ENCODE measurements at places on chromosomes 4 and X.

DNA sequence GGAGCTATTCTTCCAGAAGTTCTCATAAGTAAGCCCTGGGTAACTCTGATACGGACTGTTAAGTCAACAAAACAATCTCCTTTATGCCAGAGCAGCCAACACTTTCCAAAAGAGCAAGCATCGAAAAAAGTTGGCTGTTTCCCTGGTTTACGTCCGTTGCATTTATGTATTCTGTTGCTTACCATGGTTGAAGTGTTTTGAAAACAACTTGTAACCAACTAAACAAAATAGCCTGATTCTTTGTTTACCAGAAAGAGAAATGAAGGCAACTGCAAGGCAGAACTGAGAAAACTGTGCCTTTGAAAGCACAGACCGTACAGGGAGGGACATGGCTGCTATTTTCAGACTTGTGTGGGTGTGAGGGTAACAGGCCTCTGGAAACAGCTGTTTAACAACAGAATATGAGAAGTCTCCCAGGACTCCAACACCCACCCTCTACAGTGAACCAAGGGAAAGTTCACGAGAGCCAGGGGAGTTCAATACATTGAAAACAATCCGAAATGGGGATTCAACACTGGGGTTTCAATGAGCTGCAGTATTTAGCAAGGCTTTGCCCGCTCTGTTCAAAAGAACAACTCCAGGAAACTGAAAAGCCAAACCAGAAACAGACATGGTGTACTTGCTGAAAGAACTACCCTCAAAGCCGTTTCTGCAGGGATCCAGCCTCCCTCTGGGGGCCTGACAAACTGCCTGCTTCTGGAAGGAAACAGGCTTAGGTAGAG, 95.8 kb upstream of the EGFL6 start:
- no peak for DNase-seq

DNA sequence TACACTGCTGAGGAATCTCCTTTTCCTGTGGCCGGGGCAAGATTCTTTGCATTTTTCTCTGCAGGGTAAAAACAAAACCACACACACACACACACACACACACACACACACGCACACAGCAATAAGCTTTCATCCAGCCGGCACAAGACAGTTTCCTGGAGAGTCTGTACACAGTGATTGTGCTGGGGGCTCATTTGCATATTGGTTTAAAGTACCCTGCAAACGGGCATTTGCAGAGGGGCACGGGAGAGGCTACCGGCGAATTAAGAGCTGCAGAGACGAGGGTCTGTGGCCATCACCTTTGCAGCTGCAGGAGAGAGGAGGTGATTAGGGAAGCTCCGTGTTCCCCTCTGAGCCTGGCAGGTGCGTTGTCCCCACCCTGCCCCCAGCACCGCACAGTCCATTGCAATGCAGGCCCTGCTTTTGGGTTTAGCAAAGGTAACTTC, 219.9 kb downstream of the SHOX start:
- no peak for DNase-seq

- DNase-seq: no peak
Measured at GRCh38 chr4:68310651-68311247, 39.1 kb downstream of the YTHDC1 start.

DNA sequence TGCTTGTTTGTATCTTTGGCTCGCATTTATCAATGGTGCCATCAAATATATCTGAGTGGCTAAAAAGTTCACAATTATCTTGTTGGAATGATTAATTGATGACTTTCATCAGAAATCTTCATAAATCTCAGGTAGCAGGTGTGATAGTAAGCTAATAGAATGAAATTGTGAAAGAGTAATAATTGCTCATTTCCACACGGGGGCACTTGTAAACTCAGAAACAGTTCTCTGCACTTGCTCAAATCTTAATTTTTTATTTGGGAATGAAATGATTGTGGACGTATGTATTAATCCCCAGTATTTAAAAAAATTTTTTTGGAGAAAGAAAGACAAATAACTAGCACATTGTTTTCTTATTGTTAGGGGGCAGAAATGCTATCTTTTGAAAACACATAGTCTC, 132.8 kb downstream of the DTHD1 start:
- DNase-seq: no peak

- DNase-seq: no peak
Measured at GRCh38 chr4:144338148-144338547, 197.6 kb upstream of the GYPA start.

GRCh38 chr4:185217408-185217975, 8.1 kb downstream of the SNX25 start:
- no peak for DNase-seq

DNA sequence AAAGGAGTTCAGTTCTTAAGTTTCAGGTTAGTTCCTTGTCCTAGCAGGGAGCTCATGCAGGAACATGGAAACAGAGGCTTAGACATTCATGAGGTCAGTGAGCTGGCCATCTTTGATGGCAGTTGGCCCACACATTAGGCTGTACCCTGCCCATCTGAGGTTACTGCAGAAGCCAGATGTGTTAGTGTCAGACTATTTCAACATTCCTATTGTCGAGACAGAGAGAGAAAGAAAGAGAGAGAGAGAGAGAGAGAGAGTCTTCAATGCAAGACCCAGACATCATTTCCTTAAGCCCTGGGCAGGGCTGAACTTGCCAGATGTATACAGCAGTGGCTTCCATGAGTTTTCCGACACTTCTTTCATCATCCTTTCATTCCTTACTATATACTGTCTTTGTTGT, 91.3 kb downstream of the PPP1R2C start:
- no peak for DNase-seq

GRCh38 chr4:39808231-39808749, 110.4 kb downstream of the UBE2K start:
- no peak for DNase-seq

Data from stimulated activated CD4-positive, alpha-beta T cell treated with anti-CD3 and anti-CD28 coated beads, Interleukin-4, amount 100 ng/mL, for 4 hours (primary cell).